CD4-positive, alpha-beta memory T cell (primary cell): ENCODE measurements at places on chromosomes 12 and 14. TPM values are rescaled to one million over a fixed set of nuclear protein-coding genes. Genes with fewer than 3 reads are reported as not detected.

GRCh38 chr12:92393504-92393903, 247.9 kb upstream of the BTG1 start:
- DNase-seq = no peak
- H3K4me3 ChIP-seq = no peak overlapping the region
- no peaks in the 10 kb centered on the region for H3K36me3 ChIP-seq

The ART4 gene
- total RNA-seq = not detected

DNA sequence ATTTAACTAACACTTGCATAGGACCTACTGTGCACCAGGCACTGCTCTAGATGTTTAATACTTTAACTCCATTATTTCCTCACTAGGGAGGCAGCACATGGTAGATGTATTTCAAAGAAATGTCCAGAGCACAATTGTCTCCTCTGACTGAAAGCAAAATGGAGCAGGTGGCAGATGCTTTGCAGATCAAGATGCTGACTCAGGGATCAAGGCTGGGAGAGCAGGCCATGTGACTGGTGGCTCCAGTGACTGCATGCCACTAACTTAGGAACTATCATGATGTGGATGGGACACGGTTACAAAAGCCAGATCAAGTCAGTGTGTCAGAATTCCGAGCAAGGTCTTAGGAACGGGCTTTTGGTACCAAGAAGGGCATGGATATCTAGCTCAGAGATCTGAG, 28.2 kb downstream of the SERPINA11 start:
- H3K27me3 ChIP-seq = no peaks in the 10 kb centered on the region
- H3K4me3 ChIP-seq = no peak overlapping the region
- H3K27ac ChIP-seq = no peak overlapping the region
- H3K4me1 ChIP-seq = no peaks in the 10 kb centered on the region
- H3K36me3 ChIP-seq = no peaks in the 10 kb centered on the region
- DNase-seq = no peak

- peak overlapping the region; percentile 98 for H3K27ac ChIP-seq
- peaks cover 41% of the 10 kb centered on the region for H3K4me1 ChIP-seq
- no peaks in the 10 kb centered on the region for H3K36me3 ChIP-seq
- no peaks in the 10 kb centered on the region for H3K27me3 ChIP-seq
- H3K4me3 ChIP-seq = peak overlapping the region; percentile 49
Measured at GRCh38 chr12:25384893-25385248, 134.1 kb upstream of the KRAS start.

DNA sequence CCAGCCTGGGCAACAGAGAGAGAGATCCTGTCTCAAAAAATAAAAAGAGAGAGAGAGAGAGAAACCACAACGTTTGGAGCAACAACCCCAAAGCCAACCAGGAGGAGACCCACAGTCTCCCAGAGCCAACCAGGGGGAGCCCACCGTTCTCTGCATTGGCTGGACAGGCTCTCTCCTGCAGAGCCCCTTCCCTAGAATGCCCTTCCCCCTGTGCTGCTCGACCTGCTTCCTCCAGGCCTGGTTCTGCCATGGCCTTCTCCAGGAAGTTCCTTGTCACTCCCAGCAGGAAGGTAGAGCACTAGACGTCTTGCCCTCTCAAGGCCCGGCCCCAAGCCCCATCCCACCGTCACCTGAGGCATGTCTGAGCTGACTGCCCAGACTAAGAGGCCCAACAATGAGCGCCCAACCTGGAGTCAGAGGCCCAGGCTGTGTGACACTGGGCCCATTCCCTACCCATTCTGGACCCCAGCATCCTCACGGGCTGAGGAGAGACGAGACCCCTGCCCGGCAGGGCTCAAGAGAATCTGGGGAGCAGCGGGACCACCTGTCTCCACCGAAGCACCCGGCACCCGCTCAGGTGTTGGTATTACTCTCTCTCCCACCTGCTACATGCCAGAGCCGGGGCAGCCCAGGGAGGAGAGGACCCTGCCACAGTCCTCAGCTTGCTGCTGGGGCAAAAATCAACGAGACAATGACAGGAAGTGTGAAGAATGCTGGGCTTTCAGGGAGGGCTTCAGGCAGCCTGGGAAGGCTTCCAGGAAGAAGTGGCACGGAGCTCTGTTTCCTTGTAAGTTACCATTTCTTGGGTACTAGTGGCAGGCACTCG, 61.2 kb downstream of the DIO3 start:
- no peak overlapping the region for H3K27ac ChIP-seq
- no peaks in the 10 kb centered on the region for H3K27me3 ChIP-seq
- no peaks in the 10 kb centered on the region for H3K4me1 ChIP-seq

- no peak overlapping the region for H3K27ac ChIP-seq
- no peak for DNase-seq
- H3K4me1 ChIP-seq = no peaks in the 10 kb centered on the region
- peaks cover 16% of the 10 kb centered on the region for H3K27me3 ChIP-seq
Measured at GRCh38 chr12:54622463-54623183, 12.1 kb downstream of the LACRT start.

The LMO3 gene
- not detected for total RNA-seq

GRCh38 chr12:88493636-88494035, 86.6 kb downstream of the KITLG start:
- H3K36me3 ChIP-seq = no peaks in the 10 kb centered on the region
- no peaks in the 10 kb centered on the region for H3K27me3 ChIP-seq
- no peak for DNase-seq
- H3K4me3 ChIP-seq = no peak overlapping the region
- no peaks in the 10 kb centered on the region for H3K4me1 ChIP-seq
- no peak overlapping the region for H3K27ac ChIP-seq

GRCh38 chr12:40010899-40011774, 94.7 kb downstream of the SLC2A13 start:
- H3K4me1 ChIP-seq = peaks cover 6% of the 10 kb centered on the region
- peak; percentile 64 for DNase-seq

The HCAR1 gene
- 0.09 TPM for total RNA-seq

DNA sequence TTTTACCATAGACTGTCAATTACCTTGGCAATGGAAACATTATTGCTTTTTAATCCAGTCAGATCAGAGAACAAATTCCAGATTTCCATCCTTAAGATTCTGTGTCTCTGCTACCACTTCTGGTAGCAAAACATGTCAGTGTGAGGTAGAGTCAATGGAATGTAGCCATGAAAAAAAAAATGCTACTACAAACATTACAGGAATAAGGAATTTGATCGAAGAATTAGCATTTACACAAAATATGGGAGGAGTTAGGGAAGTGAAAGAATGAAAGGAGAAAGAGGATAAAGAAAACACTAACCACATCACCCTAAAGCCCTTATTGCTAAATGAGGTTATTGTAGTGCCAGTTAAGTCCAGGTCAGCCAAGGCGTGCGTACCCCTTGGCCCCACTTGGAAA, 9.2 kb downstream of the MED21 start:
- no peak overlapping the region for H3K4me3 ChIP-seq
- H3K27me3 ChIP-seq = no peaks in the 10 kb centered on the region
- peaks cover 51% of the 10 kb centered on the region for H3K36me3 ChIP-seq
- no peak for DNase-seq
- no peaks in the 10 kb centered on the region for H3K4me1 ChIP-seq

GRCh38 chr12:97548931-97549330, 86.3 kb downstream of the RMST start:
- no peaks in the 10 kb centered on the region for H3K4me1 ChIP-seq
- no peak overlapping the region for H3K27ac ChIP-seq
- H3K27me3 ChIP-seq = no peaks in the 10 kb centered on the region
- no peaks in the 10 kb centered on the region for H3K36me3 ChIP-seq
- no peak overlapping the region for H3K4me3 ChIP-seq

DNA sequence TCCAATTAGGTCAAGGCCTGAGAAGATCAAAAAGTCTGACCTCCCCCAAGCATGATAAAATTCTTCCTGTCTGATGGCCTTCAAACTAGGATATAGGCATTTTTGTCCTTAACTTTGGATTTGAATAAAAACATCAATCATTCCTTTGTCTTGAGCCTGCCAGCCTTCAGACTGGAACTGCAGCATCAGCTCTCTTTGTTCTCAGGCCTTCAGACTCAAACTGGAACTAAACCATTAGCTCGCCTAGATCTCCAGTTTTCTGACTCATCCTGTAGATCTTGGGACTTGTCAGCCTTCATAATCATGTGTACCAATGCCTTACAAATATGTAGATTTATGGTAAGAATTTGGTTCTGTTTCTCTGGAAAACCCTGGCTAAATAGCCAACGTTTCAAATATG, 721.7 kb downstream of the GALC start:
- no peaks in the 10 kb centered on the region for H3K36me3 ChIP-seq
- no peak for DNase-seq
- no peak overlapping the region for H3K4me3 ChIP-seq
- no peaks in the 10 kb centered on the region for H3K4me1 ChIP-seq

DNA sequence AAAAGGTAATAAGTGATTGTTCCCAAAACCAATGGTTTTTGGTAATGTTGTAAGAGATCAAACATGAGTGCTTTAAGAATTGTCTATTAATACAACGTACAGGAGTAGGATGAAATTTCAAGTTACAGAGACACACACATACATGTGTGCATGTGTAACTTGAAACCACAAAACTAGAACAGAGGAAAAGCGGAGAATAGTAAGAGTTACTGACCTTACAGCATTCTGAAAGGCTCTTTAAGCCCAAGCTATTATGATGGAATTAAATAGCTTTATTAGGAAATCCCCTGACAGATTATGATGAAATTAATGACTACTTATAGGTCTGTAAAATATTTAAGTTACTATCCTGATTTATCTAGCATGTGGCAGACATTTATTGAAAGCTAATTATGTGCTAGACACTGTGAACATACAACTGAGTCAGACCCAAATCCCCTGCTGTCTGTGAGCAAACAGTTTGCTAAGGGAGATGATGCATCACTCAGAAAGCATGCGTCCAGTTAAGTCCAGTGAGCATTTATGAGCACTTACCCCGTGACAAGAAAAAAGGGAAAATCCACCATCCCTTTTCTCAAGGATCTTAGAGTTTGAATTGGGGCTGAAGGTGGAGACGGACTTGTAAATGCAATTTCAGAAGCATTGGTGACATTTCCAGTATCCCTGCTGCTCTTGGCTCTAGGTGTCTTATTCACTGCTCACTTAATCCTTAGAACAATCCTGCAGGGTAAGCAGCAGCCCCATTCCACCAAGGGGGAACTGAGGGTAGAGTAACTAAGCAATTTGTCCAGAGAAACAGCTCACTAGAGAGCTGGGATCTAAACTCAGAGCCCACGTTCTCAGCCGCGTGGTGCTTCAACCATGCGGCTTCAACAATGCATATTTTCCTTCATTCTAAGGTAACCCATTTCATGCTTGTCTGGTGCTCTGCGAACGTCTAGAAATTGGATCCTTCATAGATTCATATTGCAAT, 117.4 kb downstream of the EML1 start:
- H3K27me3 ChIP-seq = no peaks in the 10 kb centered on the region
- no peaks in the 10 kb centered on the region for H3K4me1 ChIP-seq
- DNase-seq = no peak
- no peak overlapping the region for H3K4me3 ChIP-seq
- H3K27ac ChIP-seq = no peak overlapping the region
- H3K36me3 ChIP-seq = no peaks in the 10 kb centered on the region

GRCh38 chr14:39383026-39383660, 49.1 kb downstream of the FBXO33 start:
- DNase-seq = peak; percentile 50

The WNT1 gene
- 2.8 TPM for total RNA-seq

- H3K4me3 ChIP-seq = no peak overlapping the region
- no peak for DNase-seq
- no peak overlapping the region for H3K27ac ChIP-seq
- no peaks in the 10 kb centered on the region for H3K36me3 ChIP-seq
Measured at GRCh38 chr12:100715976-100716944, 78.3 kb upstream of the ANO4 start.

DNA sequence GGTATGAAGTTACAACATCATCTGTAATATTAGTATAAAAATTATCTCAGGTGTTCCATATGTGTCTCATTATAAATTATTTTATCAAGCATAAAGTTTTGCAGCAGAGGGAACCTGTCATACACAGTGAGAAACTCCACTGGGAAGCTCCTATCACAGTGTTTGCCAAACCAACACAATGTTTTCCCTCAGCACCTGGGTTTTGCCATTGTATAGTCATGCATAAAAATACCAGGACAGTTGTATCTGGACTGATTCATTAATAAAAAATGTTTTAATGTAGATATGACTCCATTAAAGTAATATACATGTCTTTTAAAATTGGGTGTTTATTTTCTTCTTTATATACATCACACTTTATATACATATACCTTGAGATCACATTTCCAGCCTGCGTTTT, 56.6 kb downstream of the METTL25 start:
- no peak overlapping the region for H3K27ac ChIP-seq
- DNase-seq = no peak
- no peaks in the 10 kb centered on the region for H3K4me1 ChIP-seq
- H3K27me3 ChIP-seq = no peaks in the 10 kb centered on the region

DNA sequence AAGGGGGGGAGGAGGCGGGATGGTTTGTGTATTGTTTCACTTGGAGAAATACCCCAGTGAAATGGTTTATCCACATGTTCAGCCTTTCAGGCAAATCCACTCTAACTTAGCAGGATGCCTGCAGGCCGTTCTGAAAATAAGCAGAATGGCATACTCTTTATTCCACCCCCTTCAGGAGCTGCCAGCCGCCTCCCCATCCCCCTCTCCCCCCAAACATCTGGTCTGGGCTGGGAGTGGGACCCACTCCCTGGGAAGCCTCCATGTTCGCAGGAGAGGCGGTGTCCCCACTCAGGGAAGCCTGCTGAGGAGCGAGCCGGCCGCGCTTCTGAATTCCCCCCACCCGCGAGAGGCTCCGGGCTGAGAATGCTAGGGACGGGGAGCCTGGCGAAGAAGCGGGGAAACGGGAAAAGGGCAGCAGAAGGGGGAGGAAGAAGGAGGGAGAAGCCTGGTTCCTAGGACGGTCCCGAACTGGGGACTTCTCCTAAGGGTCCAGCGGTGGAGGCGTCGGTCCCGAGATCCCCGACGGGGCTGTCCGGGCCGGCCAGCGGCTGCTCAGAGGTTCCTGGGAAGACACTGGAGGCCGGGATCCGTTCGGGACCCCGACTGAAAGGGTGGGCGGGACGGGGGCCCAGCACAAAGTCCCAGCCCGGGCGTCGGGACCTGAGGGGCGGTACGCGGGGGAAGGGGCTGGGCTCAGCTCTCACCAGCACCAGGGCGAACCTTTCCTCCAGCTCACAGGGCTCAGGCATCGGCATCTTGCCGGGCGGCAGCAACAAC, 666 bp downstream of the FMNL3 start:
- H3K36me3 ChIP-seq = no peaks in the 10 kb centered on the region
- H3K4me1 ChIP-seq = peaks cover 40% of the 10 kb centered on the region
- H3K27ac ChIP-seq = peak overlapping the region; percentile 77
- H3K4me3 ChIP-seq = peak overlapping the region; percentile 71

- H3K36me3 ChIP-seq = no peaks in the 10 kb centered on the region
- no peaks in the 10 kb centered on the region for H3K27me3 ChIP-seq
- no peak overlapping the region for H3K4me3 ChIP-seq
- no peaks in the 10 kb centered on the region for H3K4me1 ChIP-seq
- no peak overlapping the region for H3K27ac ChIP-seq
Measured at GRCh38 chr14:51609955-51610283, 41.8 kb upstream of the FRMD6 start.

The ADGRD1 gene
- total RNA-seq = not detected

DNA sequence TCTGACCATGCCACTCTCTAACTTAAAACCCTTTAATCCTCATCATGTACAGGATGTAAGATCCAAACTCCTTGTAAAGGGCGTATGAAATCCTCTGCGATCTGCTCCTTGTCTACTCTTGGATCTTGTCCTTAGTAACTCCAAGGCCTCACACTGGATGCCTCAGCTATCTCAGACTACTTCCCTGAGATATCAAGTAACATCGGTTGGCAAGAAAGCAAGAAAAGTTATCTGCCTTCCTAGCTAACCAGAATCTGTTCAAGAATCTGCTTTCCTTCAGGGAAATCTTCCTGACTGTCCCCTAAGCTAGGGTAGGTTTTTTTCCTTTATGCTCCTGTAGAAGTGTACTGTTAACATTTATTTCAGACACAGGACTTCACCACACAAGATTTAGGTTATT, 82.6 kb downstream of the TAOK3 start:
- DNase-seq = no peak
- H3K4me3 ChIP-seq = no peak overlapping the region
- no peaks in the 10 kb centered on the region for H3K4me1 ChIP-seq
- H3K27me3 ChIP-seq = no peaks in the 10 kb centered on the region
